ENCODE measurements at places on chromosomes 2 and 18.

DNA sequence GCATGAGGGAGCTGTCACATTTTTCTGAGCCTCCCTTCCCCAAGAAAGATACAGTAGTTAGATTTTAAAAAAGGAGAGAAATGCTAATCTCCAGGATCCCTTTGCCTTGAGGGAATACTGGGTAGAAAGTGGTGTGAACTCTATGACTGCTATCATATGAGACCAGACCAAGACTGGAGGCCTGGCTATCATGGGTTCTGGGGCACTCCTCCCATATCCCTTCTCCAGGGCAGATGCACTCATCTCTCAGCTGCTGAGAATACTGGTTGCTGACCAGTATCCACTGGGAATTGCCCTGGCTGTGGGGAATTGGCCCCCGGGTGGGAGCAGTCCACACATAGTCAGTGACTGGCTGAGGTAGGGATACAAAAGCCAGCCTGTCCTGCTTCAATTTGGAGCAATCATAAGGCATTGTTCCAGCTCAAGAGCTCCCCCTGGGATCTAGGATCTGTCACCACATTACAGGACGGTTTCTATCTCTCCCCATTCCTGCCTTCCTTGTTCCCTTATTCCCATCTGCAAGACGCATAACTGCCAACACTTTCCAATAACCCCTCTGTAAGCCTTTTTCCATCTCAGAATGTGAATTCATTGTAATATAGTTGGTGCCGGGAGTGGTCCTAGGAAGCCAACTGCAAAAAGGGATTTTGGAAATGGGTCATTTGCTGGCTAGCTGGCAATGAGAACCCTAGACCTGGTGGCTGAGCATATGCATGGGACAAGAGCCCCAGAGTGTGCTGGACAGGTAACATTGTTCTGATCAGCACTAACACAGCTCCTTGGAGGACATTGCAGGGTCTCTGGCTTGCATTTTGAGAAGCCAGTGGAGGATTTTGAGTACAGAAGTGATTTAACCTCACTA, 35.4 kb upstream of the REEP1 start:
- peak; percentile 25 for DNase-seq

- no peak for DNase-seq
Measured at GRCh38 chr2:190640117-190640516, 8.8 kb upstream of the NAB1 start.

DNA sequence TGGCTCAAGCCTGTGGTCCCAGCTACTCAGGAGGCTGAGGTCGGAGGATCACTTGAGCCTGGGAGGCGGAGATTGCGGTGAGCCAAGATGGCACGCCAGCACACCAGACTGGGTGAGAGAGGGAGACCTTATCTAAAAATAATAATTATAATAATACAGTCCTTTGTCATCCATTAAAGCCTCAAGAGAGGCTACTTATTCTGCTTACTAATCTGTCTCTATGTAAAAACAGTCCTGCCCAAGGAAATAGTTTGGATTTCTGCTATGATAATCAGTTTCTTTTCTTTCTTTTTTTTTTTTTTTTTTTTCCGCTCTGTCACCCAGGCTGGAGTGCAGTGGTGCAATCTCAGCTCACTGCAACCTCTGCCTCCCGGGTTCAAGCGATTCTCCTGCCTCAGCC, 228.3 kb downstream of the C1D start:
- peak; percentile 20 for DNase-seq

DNA sequence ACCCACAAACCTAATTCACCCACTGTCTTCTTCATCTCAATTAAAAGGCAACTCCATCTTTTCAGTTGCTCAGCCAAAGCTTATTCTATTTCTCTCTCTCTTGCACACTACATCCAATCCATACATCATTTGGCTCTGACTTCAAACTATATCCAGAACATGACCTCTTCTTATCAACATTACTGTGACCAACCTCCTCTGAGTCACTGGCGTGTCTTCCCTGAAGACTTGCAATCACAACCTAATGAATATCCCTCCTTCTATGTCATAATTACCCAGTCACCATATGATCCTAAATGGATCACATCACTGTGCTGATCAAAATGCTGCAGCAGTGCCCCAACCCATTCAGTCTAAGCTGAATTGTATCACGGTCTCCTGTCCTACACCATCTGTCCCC, 22.6 kb upstream of the SULT1C3 start:
- DNase-seq, result no peak

GRCh38 chr18:33612632-33613031, 34.6 kb downstream of the ASXL3 start:
- DNase-seq, result no peak

DNA sequence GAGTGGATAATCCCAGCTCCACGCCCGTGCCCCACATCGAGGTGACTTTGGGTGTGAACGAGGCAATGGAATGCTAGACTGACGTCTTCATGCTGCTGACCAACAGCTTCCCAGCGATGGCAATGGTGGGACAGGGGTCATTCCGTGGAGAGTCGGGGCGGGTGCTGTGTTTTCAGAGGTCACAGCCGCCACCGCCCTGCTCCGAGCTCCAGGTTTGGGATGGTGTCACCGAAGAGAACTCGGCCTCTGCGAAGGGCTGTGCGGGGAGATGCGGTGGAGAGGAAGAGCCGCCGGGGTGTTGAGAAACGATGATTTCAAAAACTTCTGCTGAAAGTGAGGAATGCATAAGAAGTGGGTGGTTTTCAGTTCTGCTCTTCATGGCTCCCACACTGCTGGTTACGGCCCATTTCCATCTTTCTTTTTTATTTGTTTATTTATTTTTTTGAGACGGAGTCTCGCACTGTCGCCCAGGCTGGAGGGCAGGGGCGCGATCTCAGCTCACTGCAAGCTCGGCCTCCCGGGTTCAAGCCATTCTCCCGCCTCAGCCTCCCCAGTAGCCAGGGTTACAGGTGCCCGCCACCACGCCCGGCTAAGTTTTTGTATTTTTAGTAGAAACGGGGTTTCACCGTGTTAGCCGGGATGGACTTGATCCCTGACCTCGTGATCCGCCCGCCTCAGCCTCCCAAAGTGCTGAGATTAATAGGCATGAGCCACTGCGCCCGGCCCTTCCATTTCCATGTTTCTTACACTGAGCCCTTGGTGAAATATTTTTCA, 142.6 kb downstream of the RTP5 start:
- no peak for DNase-seq
